HT1080 (cell line): ENCODE measurements at places on chromosomes 5 and 9.
A peak's percentile ranks its signal among the peaks of the same experiment; 100 is the strongest.

DNA sequence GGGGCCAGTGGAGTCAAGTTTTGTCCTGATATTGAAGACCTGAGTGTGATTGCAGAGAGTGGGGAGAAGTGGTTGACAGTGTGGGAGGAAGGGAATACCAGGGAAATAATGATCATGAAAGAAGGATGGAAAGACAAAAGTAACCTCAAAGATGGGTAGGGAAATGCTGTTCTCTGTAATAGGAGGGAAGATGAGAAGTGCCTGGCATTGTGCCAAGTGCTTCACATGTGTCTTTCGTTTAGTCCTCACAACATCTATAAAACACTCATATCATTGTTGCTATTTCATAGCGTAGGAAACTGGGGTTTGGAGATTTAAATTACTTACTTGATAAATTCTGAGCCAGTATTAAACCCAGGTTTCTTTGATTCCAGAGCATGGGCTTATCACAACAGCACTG lies 472.3 kb downstream of the LRRC70 start:
- no peak for DNase-seq

GRCh38 chr5:157352756-157353340 lies 86.9 kb downstream of the CYFIP2 start:
- no peak for DNase-seq

DNA sequence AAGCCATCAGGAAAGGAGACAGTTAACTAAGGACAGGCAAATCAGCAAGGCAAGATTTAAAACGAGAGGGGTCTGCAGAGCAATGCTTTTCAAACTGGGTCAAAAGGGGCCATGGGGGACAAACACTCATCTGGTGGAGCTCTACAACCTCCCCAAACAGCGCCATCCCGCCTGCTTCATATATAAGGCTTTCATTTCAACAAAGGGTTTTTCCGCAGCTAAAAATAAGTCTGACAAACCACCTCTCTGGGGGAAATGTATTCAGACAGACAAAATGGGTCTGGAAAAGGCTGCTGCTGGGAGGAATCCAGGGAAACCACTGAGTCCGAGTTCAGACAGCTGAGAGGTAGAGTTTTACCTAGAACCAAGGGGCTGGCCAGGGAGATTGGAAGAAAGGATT lies 8.3 kb upstream of the SEPTIN8 start:
- no peak for DNase-seq

DNA sequence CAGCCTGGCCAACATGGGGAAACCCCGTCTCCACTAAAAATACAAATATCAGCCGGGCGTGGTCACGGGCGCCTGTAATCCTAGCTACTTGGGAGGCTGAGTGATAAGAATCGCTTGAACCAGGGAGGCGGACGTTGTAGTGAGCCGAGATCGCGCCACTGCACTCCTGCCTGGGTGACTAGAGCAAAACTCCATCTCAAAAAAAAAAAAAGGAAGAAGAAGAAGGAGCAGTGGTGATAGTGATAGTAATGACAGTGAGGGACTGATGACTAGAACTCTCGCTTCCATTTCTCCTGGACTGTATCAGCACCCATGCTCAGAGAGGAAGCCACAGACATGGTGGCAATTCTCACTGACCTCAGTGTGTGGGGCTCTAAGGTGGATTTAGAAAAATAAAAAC lies 52.6 kb upstream of the CLINT1 start:
- no peak for DNase-seq

- DNase-seq: peak; percentile 46
Measured at GRCh38 chr9:130701059-130702022, 7.8 kb downstream of the EXOSC2 start.

GRCh38 chr9:132241840-132242620 lies 80.2 kb downstream of the NTNG2 start:
- DNase-seq: no peak

DNA sequence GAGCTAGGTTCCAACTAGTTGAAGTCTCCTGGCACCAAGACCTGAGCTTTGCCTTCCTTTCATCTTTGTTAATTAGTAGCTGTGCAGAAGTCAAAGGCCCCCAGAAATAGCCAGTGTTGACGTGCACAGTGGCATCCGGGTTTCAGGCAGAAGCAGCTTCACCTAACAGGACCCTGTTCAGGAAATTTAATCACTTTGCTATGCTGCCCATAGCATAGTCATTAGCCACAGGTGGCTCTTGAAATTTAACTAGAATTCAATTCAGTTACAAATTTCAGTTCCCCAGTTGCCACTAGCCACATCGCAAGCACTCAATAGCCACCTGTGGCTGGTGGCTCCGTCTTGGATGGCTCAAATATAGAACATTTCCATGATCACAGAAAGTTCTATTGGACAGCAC lies 179.1 kb downstream of the GOLPH3 start:
- no peak for DNase-seq

- DNase-seq: no peak
Measured at GRCh38 chr9:16612627-16613026, 257.8 kb downstream of the BNC2 start.

DNA sequence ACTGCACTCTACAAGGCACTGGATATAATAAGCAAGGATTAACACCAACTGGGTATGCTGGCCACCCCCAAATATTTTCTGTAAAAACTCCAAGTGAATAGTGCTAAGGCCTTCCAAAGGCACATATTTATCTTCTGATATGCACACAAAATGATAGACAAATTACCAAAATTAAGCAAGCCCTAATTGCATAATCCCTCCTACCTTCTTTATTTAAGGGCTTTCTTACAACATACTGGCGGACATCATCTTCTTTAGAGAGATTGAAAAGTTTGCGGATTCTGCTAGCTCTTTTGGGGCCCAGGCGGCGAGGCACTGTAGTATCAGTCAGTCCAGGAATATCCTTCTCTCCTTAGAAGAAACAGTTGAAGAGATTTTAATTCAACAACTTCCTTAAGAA lies 1.9 kb downstream of the RPS6 start:
- no peak for DNase-seq

GRCh38 chr9:73684601-73685000 lies 532.9 kb downstream of the ANXA1 start:
- DNase-seq: peak; percentile 65

- DNase-seq: peak; percentile 19
Measured at GRCh38 chr5:9483243-9483642, 62.6 kb downstream of the SEMA5A start.

DNA sequence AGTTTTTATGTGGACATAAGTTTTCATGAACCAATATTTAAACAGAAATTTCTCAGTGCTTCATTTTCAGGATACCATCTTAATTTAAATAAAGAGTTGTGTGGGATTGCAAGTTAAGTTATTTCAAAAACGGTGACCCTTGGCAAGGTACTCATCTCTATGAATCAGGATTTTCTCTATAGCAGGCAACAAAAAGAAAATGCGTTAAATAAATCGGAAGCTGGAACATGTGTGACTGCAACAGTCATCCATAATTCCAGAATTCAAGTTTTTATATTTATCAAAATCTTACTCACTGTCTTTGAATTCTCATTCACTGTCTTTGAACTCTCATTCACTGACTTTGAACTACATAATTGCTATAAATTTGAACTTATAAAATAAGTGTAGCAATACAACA lies 5.8 kb upstream of the RECK start:
- no peak for DNase-seq

GRCh38 chr5:150117945-150118560 lies 31.7 kb upstream of the CSF1R start:
- DNase-seq: no peak

- peak; percentile 97 for DNase-seq
Measured at GRCh38 chr9:130962418-130963316, 23.6 kb upstream of the FIBCD1 start.

GRCh38 chr5:126219616-126220015 lies 203.6 kb upstream of the GRAMD2B start:
- no peak for DNase-seq

GRCh38 chr9:90219548-90220118 lies 423.0 kb downstream of the DIRAS2 start:
- no peak for DNase-seq

GRCh38 chr9:129077236-129077635 lies 3.7 kb upstream of the DOLPP1 start:
- no peak for DNase-seq

DNA sequence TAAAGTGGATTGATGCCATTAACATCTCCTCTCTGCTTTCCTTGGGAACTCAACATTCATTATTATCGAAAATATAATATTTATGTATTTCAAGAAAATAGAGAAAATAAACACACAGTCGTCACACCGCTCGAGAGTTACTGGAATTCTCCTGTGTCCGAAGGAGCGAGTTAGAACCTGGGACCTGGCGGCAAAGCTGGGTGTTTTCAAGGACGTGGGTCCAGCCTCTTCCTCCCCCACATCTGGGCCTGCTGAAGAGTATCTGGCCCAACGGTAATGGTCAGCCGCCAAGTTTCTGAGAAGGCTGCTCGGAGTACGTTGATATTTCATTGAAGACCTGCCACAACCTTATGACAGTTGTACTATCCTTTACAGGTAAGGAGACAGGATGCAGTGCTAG lies 47.9 kb downstream of the IRX2 start:
- DNase-seq: no peak

DNA sequence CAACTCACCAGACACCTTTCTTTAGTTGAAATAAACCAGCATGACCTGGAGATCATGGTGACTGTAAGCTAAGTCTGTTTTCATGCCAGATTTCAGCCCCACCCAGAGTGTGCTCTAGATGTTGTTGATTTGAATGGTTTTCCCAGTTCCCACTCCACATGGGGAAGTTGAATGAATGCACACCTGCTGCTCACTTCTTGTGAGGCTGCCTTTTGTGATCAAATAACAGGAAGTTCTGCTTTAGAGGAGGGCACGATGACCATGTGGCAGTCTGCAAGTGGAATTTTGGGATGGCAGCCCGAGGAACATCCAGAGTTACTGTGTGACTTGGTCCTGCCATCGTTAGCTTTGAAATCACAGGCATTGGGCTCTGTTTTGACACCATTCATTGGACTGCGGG lies 18.7 kb downstream of the SLC46A2 start:
- no peak for DNase-seq

- no peak for DNase-seq
Measured at GRCh38 chr5:35026941-35027340, 20.8 kb downstream of the AGXT2 start.

DNA sequence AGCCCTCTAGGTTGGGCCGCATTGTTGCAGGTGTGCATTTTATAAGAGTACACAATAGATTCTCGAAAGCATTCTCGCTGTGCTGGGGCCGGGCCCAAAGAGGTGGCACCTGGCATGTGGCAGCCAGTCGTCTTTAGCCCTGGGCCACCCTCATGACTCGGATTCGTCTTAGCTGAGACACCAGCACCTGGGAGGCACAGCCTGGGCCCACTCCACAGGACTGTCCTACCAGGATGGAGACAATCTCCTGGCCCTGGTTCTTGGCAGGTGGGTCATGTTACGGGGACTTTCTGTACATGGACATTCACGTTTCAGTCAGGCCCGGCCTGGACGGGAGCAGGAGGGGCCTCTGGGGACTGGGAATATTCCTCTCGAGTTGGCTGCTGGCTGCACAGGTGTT lies 212.5 kb downstream of the FANCC start:
- DNase-seq: no peak

- no peak for DNase-seq
Measured at GRCh38 chr5:157842787-157843186, 16.2 kb downstream of the CLINT1 start.

- DNase-seq: no peak
Measured at GRCh38 chr9:129547869-129548570, 72.9 kb downstream of the C9orf50 start.
